ENCODE measurements at places on chromosomes 5 and 9.

DNA sequence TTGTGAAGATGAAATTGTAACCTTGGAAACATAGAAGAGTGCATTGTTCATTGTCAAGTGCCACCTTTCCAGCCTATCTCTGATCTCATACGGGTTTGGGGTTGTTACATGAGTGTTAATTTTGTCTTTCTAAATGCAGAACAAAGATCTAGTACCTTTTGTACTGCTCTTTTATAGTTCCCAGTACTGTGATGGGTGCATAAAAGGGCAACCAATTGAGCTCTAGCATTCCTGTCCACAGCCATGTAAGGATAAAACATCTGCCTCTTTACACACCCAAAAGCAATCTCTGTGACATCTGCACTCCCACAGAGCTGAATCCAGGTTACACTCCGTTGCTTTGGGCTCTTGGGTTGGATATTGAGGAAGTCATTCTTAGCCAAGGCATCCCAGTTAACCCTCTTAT is 255.2 kb downstream of the SGCD start:
- no peak for DNase-seq

DNA sequence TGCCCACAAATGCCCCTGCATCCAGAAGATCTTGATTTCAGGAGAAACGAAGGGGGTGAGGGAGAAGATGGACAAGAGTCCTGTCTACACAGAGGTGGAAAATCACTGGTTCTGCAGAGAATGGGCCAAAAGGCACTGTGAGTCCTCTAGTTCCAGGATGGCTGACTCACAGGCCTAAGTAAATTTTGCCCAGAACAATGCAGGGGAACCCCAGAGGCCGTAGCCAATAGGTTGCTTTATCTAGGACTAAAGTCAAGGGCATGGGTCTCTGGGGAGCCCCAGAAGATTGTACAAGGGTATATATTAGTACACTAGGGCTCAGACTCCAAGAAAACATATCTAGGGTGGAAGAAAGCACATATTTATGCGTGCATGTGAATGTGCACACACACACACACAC is 98.0 kb downstream of the SLIT3 start:
- DNase-seq = no peak

GRCh38 chr9:34652602-34653000 is 616 bp downstream of the IL11RA start:
- DNase-seq = no peak

DNA sequence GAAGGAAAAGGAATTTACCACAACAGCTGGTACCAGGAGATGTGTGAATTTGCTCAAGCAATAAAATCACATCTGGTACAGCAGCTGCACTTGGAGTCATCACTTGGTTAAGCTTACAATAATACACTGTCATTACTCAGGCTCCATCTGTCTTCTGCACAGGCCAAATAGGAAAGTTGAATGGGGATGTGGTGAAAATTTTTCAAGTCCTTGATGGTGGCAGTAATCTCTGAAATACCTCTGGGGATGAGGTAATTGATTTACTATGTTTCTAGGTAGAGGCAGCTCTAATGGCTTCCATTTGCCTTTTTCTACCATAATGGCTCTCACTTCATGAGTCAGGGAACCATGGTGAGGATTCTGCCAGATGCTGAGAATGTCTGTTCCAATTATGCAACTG is 206.8 kb upstream of the ATP10B start:
- DNase-seq = no peak

GRCh38 chr5:169581580-169582227 is 1.9 kb upstream of the SPDL1 start:
- DNase-seq = peak; percentile 12

- no peak for DNase-seq
Measured at GRCh38 chr5:5572976-5573797, 150.7 kb downstream of the ICE1 start.

- DNase-seq = no peak
Measured at GRCh38 chr5:55691265-55692105, 20.6 kb downstream of the SLC38A9 start.

DNA sequence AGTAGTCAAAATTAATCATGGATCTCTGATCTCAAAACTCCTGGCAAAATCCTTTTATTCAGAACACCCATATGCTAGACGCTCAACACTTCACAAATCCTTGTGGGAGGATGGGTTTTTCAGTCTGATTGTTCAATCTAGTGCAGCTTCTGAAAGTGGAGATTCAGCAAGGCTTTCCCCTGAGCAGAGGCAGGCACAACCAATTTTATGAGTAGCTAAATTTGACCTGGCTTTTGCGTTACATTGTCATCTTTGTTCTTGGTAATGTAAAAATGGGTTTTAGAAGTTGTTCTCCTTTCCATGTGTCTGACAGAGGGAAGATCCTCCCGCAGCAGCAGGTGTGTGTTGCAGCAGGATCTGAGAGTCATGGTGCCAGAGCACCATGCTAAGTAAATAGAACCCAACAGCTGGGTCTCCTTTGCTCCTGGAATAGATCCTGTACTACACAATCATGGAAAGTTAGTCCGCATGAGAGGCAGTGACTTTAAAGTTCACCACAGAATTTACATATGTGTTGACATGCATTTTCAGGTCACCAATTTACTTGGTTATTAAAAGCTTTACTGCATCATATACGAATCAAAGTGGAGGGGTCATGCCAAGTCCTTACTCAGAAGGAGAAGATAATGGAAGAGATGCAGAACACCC is 70.1 kb upstream of the MEF2C start:
- DNase-seq = no peak

DNA sequence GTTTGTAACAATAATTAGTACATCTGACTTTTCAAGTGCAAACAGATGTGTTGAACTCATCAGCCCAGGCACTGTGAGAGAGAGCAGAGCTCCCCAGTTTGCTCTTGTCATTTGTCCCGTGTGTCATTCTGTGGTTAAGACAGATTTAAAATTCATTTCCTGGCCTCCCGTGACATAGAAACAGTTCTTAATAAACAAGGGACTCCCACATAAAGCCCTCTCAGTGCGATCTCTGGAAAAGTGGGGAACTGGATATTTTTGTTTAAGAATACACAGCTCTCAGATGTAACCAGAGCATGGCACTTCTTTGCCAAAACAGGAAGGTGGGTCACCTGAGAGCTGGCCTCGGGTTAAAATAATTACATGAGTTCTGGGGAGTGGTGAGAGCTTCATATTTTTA is 58.6 kb downstream of the PRKACG start:
- DNase-seq = no peak

DNA sequence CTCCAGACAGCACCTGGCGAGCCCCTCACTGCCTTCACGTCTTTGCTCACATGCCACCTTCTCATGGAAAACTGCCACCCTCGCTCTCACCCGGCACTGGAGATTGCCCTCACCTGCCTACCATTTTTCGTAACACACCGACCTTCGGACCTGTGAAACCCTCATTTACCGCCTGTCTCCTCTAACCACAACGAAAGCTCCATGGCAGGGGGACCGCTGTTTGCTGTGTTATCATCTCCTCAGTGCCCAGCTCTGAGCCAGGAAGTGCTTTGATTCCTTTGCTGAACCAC is 109.2 kb upstream of the PHYKPL start:
- no peak for DNase-seq

- DNase-seq = no peak
Measured at GRCh38 chr9:374736-375135, 160.1 kb downstream of the DOCK8 start.

DNA sequence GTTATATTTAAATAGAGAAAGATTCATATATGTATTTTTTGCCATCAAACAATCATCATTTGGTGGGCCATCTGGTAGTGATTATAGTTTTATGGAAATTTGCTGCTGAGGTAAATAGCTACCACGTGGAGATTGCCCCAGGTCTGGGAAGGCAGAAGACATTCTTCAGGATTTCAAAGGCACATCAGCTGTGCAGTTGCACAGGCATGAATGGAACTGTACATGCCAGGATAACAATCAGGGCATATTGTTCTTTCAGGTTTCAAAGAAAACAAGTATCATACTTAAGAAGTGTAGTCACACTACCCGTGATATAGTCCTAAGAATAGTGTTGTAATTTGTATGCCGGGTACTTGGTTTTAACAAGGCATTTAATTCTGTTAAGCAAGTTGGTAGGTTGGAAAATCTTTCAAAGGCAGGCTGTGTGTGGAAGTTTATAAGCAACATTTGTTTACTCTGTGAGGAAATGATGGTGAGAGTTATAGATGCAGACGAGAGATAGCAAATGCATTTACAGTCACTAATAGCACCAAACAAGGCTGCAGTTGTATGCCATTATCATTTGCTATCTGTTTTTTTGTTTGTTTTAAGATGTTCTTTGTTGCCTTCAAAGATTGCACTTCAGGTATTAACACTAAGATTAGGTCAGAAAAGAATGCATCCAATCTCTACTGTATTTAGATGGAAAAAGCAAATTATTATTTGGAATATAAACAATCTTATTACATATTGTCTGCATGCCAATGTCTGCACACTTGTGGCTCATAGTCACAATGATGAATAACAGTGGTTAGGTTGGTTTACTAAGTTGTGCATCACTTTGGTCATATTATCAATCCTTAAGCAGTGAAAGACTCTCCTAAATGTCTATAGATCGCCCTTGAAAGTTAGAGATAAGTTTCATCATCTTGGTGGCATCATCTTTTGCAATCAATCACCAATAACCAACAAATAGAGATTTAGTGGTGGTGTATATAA is 55.3 kb downstream of the RPS23 start:
- DNase-seq = no peak

GRCh38 chr5:14305045-14305444 is 161.9 kb downstream of the TRIO start:
- DNase-seq = no peak

DNA sequence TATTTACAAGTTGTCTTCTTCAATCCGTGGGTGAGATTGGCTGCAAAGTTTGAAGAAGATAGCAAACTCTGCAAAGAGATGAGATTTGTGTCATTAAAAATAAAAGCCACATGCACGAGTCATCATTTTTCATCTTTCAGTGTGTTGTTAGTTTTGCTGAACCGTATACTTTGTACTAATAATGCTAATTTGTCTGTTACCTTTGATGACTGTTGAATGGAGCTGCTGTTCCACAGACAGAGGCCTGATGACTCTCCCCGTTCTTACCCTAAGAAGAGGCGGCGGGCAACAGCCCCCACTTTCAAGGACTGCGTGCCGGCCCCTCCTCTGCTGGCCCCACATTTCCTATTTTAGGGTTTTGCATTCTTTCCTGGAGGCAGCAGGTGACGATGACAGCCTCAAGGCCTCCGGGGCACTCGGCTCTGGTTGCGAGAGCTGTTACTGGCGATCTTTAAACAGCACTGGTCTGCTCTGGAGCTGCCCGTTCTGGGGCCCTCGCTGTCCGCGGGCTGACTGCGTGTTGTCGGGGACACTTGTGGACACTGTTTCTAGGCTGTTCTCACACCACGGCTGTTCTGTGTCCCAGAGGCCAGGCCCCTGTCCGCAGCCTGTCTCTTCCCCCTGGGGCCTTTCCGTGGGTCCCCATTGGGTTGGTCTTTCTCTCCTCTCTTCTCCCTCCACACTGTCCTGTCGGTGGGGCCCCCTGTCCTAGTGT is 35.1 kb downstream of the NDUFS6 start:
- DNase-seq = no peak

DNA sequence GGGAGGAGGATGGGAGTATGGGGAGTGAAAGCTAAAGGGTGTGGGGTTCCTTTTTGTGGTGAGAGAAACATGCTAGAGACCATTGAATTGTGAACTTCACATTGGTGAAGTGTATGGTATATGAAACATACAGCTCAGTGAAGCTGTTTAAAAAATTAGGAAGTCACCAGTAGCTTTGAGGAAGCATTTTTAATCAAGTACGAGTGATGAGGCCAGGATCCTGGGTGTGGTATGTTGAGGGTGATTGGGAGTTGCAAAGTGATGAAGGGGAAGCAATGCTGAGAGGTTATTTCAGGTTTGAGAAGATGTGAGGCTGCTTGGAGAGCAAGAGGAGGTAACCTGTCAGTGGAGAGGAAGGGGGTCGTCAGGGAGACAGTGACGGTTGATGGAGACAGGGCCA is 22.7 kb upstream of the CLK4 start:
- DNase-seq = no peak

DNA sequence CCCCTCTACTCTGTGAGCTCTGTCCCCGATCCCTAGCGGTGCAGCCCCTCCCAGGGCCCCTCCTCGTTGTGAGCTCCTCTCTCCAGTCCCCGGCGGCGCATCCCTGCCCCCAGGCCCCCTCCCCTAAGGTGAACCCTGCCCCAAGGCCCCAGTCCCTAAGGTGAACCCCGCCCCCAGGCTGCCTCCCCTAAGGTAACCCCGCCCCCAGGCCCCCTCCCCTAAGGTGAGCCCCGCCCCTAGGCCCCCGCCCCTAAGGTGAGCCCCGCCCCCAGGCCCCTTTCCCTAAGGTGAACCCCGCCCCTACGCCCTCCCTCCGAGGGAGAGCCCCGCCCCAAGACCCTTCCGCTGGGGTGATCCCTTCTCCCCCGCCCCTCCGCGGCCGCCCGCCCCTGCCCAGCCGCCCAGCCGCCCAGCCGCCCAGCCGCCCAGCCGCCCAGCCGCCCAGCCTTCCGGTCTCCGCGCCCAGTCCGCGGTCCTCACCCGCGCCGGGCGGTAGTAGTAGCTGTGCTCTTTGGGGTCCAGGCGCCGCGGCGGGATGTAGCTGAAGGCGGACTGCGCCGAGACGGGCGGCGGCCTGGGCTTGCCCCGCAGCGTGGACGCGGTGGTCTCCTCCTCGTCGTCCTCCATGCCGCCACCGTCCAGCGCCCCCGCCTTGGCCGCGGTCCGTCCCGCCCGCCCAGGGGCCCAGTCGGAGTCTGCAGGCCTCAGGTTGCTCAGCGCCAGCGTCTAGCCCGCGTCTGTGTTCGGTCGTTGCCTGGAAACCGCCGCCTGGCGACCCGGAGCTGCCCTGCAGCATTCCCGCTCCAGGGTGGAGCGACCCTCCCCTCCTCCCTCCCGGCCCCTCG is at the start of gene CFAP90:
CFAP90 (minus strand) TSS at position 739 of the 845 bp plus-strand sequence; CDS start at position 627, 112 bp downstream.
- no peak for DNase-seq

DNA sequence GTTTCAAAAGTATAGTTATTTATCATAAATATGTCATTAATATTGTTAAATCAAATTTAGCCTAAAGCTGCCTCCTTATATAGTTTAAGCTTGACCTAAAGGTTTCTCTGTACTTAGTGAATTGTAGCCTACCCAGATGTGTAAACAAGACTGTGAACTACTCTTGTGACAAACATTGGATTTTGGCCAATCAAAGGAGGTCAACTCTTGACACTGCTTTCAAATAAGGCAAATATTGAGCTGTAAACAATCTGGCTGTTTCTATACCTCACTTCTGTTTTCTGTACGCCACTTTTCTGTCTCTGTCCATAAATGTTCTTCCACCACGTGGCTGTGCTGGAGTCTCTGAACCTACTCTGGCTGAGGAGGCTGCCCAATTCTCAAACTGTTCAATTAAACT is 51.2 kb downstream of the FXN start:
- no peak for DNase-seq

DNA sequence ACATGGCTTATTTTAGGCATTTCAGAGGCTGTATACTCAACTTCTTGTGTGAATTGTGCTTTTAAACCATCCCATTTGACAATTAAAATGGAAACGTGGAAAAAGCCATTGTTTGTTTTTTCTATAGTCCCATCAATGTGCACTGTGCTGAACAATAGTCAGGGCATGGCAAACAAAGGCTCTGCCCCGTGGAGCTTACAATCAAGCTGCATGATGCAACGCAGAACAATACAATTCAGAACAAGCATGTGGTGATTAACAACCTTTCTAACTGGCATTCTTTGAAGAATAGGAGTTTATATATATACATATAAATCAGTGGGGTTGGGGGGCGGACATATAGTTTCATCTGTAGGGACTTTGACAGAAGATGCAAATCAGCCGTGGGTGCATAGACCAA is 2125.4 kb upstream of the WWC1 start:
- no peak for DNase-seq

- DNase-seq = no peak
Measured at GRCh38 chr5:83482961-83483360, 11.4 kb downstream of the VCAN start.

- no peak for DNase-seq
Measured at GRCh38 chr5:149485655-149486615, 65.3 kb downstream of the CSNK1A1 start.

- no peak for DNase-seq
Measured at GRCh38 chr5:134944630-134945029, 23.1 kb upstream of the CATSPER3 start.
